ENCODE measurements at places on chromosomes 16 and 17.
A peak's percentile ranks its signal among the peaks of the same experiment; 100 is the strongest.

DNA sequence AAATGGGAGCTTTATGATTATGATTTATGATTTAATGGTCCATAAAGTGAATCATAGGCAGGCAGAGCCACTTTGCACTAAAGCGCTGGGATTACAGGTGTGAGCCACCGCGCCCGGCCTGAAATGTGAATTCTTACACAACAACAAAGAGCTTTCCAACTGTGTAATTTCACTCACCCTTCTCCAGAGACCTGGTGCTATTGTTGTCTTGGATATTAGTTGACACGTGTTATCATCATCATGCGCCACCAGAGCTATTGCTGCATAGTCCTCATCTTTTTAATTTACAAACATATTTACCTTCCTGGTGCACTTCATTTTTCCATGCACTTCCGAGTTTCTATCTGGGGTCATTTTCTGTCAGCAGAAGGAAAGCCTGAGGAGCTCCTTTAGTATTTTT is 4.8 kb upstream of the UTS2R start:
- DNase-seq, result no peak

- DNase-seq, result no peak
Measured at GRCh38 chr16:6190776-6191175, 1093.2 kb upstream of the EEF2KMT start.

DNA sequence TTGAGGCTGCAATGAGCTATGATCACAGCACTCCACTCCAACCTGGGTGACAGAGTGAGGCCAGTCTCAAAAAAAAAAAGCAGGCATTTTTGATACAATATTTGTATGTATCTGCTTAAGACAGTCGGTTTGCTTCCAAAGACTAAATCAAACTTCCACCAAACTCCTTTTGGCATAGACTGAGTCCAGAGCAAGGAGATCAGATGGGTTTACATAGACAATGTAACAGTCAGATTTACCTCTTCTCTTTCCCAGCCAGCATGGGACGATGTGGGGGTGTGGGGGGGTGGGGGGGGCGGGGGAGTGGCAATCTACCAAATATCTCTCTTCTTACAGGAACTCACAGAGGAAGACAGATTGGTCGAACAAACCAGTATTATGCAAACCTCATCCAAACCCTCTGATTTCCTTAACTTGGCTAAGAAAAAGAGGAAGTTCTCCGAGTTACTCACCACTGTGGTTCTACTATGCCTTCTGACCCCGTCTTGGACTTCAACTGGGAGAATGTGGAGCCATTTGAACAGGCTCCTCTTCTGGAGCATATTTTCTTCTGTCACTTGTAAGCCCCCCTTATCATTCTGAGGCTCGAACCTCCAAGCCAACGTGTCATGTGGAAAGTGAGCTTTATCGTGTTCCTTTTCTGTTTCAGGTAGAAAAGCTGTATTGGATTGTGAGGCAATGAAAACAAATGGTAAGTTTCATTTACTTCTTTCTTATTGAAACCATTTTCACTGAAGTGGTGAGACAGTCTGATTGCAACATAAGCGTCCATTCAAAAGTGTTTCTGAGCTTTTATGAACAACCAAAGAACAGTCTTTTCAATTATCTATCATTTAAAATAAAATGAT is at the start of gene MILR1:
TSS of gene MILR1 (plus strand) at position 451 of the 848 bp plus-strand sequence. CDS start at position 505, 54 bp downstream.
- DNase-seq, result peak; percentile 55

DNA sequence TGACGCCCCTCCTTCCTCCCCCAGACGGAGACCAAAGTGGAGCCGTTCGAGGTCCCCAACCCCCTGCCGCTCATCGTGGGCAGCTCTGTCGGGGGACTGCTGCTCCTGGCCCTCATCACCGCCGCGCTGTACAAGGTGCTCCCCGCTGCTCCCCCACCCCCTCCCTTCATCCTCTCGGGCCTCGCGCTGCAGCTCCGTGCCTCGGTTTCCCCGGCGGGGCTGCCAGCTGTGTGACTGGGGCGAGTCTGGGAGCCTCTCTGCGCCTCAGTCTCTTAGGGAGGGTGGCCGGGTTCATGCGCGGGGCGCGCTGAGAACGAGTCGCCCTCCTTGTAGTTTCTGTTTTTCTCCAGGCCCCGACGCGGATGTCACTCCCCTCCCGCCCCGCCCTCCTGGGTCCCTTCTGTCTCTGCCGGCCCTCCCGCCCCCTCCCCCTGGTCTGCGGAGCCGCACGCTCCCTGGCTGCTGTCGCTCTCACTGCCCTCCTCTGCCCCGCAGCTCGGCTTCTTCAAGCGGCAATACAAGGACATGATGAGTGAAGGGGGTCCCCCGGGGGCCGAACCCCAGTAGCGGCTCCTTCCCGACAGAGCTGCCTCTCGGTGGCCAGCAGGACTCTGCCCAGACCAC is 23.7 kb upstream of the ITGAX start:
- DNase-seq, result no peak

DNA sequence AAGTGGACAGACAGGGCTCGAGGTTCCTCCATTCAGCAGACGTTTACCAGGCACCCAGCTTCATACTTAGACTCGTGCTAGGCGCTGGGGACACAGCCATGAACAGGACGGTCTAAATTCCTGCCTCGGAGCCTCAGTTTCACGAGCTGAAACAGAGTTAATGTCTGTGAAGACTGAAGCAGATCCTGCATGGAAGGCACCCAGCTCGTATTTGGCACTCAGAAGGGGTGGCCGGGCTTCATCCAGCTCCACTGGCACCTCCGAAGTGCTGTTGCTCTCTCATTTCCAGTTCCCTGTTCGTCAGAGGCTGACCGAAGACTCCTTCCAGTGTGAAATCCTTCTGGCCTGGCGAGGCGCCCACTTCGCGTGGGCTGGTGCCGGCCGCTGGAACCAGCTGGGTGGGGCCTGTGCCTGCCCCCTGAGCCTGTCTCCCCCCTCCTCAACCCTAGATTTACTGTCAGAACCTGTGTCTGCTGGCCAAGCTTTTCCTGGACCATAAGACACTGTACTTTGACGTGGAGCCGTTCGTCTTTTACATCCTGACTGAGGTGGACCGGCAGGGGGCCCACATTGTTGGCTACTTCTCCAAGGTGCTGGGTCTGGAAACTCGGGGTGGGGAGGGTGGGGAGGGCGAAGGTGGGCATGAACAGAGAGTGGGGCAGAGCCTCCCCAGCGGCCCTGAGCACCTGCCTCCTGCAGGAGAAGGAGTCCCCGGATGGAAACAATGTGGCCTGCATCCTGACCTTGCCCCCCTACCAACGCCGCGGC is 5.8 kb downstream of the PRSS8 start:
- DNase-seq, result no peak

GRCh38 chr17:34633351-34633750 is 54.0 kb downstream of the TMEM132E start:
- DNase-seq, result no peak

- DNase-seq, result no peak
Measured at GRCh38 chr16:19127674-19128131, 13.9 kb downstream of the ITPRIPL2 start.

GRCh38 chr16:62829084-62829483 is 792.8 kb upstream of the CDH8 start:
- no peak for DNase-seq

DNA sequence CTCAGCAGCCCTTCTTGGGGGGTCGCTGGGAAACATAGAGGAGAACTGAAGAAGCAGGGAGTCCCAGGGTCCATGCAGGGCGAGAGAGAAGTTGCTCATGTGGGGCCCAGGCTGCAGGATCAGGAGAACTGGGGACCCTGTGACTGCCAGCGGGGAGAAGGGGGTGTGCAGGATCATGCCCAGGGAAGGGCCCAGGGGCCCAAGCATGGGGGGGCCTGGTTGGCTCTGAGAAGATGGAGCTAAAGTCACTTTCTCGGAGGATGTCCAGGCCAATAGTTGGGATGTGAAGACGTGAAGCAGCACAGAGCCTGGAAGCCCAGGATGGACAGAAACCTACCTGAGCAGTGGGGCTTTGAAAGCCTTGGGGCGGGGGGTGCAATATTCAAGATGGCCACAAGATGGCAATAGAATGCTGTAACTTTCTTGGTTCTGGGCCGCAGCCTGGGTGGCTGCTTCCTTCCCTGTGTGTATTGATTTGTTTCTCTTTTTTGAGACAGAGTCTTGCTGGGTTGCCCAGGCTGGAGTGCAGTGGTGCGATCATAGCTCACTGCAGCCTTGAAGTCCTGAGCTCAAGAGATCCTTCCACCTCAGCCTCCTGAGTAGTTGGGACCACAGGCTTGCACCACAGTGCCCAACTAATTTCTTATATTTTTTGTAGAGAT is 3.4 kb downstream of the STH start:
- DNase-seq, result peak; percentile 58

DNA sequence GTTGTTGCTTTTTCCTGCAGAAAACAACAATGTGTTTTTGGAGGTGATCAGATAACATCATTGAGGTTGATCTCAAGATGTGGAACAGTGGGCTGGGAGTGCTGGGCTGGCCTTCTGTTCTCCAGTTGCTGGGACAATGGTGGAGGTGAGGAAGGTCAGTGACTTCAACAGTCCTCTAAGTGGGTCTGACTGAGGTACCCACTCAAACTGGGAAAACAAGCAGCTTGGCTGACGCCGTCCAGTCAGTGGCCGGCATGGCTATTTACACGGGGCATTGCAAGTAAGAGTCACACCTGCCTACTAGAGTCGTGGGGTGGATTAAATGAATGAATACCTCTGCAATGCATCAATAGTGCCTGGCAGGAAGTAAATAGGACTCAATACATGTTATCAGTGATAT is 386.7 kb upstream of the ZFHX3 start:
- DNase-seq, result no peak

DNA sequence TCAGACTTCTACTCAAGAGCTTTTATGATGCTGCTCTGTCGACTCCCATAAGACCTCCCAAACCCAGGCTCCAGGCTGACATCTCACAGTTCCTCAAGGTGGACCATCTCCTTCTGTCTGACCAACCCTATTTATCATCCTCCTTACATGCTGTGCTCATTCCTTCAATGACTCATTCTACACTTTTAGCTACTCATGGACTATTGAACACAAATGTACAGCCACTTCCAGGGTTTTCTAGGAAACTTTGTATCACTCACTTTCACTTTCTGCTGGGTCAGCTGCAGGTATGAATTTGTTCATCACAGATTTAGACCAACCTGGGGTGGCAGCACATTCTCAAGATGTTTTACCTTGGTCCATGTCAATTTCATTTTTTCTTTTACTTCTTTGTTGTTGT is 162.4 kb upstream of the FAM20A start:
- no peak for DNase-seq

DNA sequence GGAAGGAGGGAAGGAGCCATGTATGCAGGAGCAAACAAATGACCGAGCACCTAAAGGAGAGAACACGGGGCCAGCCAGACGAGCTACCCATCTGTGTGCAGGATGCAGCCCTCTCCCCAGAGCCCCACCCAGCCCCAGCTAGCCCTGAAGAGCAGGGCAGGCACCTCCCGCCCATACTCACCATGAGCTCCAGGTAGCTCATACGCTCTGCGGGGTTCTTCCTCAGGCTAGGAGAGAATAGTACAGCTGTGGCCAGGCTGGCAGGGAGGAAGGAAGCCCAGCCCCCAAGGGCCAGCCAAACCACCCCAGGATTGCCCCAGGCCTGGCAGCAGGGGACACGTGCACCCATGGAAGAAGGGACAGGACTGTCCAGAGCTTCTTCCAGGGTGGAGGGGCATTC is 81.9 kb downstream of the KCNJ18 start:
- DNase-seq, result no peak

GRCh38 chr16:57809276-57810196 is 7.2 kb upstream of the KIFC3 start:
- no peak for DNase-seq

GRCh38 chr17:48388955-48389743 is 40.9 kb downstream of the SKAP1 start:
- no peak for DNase-seq

DNA sequence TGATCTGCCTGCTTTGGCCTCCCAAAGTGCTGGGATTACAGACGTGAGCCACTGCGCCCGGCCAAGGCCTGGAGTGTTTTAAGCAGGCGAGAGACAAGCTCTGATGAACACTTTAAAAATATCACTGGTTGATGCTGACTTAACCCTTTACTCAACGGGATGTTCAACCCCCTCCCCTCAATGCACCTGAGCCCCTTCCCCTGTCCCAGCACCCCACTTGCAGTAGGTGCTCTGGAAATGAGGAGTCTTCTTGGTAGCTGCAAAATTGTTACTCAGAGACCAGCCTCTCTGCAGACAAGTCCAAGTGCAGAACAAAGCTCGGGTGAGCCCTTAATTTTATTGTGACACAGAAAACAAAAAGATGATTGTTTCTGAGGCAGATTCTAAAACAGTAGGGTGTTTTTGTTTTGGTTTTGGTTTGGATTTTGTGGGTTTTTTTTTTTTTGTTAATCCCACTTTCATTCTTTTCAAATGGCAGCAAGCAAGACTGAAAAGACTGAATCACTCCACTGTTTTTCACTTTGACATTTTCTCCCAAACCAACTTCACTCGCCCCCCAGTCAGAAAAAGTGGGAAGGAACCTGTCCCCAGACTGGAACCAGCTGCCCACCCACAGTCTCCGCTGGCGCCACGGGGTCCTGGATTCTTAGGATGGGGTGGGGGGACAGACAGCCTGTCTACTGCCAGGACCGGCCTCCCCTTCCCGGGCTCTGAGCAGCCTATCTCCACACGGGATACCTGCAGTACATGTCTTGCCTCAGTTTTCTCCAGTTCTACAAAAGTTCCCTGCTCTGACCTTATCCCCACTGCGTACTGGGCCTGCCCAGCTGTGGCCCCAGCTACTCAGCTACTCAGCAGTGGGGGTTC is 5.2 kb upstream of the PLLP start:
- peak; percentile 56 for DNase-seq

- DNase-seq, result no peak
Measured at GRCh38 chr16:20883554-20884239, 16.5 kb downstream of the DCUN1D3 start.

GRCh38 chr16:30609002-30609925 is 925 bp downstream of the ZNF689 start:
- DNase-seq, result peak; percentile 38

DNA sequence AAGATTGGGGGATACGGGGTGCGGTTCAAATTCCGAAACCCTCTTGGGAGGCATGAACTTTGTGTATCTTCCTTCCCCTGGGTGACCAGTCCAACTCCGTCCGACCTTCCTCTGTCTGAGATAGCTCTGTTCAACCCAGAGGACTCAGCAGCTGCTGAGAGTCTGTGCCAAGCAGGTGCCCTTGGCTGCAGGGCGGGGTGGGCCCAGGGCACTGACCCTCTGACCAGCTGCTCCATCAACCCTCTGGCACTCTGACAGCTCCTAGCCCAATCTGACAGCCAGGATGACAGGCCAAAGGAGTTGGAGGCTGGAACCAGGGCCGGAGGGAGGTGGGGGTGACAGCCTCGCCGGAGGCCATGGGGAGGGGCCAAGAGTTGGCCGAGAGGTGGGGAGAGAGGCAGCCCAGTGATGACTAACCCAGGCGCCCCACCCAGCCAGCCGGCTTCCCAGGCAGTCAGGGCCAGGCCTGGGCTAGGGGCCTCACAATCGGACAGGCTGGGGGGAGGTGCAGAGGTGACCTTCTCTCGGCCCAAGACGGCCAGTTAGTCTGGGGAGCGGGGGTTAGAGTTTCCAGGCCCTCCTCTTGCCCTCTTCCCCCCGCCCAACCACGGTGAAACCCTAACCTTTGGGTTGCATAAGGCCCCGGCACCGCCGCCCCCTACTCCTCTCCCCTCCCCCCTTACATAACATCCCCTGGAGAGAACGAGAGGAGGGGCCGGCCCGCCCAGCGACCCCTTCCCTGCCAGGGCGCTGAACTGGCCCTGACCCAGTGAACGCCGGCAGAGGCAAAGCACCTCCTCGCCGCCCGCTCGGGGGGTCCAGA is 5.0 kb upstream of the TLCD2 start:
- DNase-seq, result peak; percentile 70

GRCh38 chr17:29570521-29570920 is 2.0 kb downstream of the TP53I13 start:
- no peak for DNase-seq
